Stimulated activated CD4-positive, alpha-beta T cell treated with anti-CD3 and anti-CD28 coated beads, TNF-alpha, amount 100 ng/mL, for 48 hours (primary cell): ENCODE measurements at places on chromosomes 7 and 10.

DNA sequence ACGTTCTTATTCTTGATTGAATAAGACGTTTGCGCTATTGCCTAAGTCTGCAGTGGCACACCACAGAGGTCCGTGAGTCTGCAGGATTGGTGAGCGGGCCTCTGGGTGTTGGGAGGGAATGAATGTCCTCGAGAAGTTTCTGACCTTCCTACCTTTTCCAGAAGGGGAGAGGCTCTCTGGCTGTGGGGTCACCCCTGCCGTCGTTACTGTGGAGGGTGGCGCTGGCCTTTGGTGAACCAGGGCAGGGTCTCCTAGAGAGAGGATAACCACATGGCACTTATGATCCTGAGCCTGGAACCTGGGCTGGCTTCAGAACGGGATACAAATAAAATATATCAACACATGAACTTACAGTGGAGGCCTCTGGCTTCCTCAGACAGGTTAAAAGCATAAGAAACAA, 13.8 kb downstream of the IL15RA start:
- DNase-seq: no peak

DNA sequence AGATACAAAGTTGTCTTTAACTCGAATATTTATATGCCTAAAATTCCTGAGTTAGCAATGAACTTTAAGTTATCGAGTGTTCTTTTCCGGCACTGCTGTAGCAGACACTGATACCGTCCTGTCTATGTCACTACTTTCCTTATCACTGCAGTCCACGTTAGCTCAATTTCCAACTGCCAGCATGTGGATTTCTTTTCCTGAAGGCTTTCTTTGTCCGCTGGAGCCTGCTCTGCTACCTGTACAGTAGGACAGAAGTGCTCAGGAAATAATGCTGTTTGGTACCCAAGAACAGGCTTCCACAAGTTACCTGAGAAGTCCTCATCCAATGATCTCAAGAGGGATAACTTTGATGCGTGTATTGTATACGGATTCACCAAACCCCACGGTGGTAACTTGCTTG, 329.4 kb downstream of the NXPH1 start:
- DNase-seq: no peak

GRCh38 chr10:68155615-68156210, 46.4 kb downstream of the MYPN start:
- DNase-seq: no peak

GRCh38 chr10:76305930-76306615, 874.6 kb downstream of the LRMDA start:
- DNase-seq: no peak

DNA sequence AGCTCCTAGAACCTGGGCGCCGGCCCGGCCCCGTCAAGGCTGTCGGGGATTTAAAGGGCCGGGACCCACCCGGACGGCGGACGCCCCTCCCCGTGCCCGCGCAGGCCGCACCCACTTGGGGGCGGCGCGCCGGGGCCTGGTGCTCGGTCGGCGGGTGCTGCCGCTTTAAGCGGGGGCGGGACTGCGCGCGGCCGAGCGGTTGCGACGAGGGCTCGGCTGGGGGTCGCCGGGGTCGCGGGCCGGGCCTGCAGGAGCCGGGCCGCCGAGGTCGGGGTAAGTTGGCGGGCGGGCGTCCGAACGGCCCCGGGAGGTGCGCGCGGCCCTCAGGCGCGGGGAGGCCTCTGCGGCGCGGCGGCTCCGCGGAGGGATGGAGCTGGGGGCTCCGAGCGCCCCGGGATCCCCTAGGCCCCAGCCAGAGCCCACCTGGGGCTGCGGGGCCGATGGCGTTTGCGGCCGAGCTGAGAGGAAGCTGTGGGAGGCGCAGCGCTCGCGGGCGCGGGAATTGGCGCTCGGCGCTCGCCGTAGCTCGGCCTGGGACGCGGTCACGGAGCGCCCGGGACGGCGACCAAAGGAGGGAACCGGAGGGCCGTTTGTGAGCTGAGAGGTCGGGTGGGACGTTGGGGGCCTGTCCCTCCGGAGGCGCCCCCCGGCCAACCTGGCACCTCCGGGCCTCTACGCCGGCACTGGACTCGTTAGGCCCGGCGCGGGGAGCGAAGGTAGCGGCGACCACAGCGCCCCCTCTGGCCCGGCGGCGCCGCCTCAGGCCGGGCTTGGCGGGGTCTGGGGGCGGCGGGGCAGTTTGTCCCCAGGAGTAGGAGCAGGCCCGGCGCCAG, at the start of gene TRRAP:
Gene TRRAP, plus strand, starts transcription at position 168 of the 833 bp plus-strand sequence. CDS start 2,619 bp downstream, outside the sequence.
- peak; percentile 73 for DNase-seq

DNA sequence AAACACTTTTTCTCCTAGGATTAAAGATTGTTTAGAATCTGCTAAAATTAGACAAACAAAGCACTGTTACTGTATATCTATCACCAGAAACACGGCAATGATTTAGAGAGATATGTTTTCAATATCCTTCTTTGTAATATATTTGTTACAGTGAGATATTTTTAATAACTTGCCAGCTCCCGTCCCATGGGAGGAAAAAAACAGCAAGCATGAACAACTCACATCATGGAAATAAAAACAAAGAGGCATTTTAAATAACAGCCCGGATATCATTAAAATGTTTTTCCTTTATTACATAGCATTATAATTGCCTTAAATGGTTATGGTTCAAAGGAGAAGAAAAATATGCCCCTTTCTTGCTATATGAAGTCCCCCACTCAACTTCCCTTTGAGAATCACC, 272.1 kb downstream of the BMPER start:
- no peak for DNase-seq

- DNase-seq: no peak
Measured at GRCh38 chr10:58833771-58834561, 321.3 kb downstream of the BICC1 start.

DNA sequence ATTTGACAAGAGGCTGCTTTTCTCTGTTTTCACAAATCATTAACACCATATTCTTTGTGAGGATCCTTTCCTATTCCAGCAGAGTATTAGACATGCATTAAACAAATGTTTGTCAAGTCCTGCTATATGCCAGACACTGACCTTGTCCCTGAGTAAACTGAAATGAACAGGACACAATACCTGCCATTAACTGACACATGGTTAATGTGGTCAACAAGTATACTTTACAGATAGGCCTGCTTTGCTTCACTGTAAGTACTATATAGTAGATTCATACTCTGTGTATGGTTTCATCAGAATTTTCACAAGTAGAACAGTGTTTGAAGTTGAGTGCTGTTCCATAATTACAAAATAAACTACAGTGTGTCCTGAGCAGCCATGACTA, 5.9 kb downstream of the TNKS2 start:
- no peak for DNase-seq

DNA sequence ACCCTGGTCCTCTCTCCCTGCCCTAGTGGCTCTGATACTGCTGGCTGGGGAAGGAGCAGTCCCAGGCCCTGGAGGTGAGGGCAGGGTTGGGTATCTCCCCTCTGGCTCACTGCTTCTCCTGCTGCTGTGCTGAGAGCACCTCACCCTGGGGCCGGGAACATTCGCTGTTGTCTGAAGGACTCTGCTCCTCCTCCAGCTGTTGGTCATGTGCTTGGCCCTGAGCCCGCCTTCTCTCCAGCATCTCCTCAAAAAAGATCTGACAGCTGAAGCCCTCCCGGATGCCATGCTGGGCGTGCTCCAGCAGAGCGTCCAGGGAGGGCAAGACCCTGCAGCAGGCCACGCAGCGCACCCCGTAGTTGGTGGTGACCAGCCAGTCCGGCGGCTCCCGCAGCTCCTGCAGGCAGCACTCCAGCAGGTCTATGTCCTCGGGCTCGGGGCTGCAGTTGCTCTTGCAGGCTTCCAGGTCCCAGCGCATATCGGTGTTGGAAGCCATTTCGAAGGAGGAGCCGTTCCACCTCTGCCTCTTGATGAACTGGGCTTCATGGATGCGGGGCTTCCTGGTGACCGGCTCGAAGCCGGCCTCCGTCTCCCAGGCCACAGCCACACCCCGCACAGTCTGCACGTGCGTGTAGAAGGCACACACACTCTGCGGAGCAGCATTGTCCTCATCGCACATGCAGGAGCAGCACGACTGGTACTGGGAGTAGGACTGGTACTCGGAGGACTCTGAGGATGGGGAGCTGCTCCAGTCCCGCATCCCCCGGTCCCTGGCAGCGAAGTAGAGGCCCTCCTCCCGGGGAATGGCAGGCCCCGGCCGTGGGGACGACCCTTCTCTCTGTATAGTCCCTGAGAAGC, 2.1 kb downstream of the FAM170B start:
- DNase-seq: no peak

DNA sequence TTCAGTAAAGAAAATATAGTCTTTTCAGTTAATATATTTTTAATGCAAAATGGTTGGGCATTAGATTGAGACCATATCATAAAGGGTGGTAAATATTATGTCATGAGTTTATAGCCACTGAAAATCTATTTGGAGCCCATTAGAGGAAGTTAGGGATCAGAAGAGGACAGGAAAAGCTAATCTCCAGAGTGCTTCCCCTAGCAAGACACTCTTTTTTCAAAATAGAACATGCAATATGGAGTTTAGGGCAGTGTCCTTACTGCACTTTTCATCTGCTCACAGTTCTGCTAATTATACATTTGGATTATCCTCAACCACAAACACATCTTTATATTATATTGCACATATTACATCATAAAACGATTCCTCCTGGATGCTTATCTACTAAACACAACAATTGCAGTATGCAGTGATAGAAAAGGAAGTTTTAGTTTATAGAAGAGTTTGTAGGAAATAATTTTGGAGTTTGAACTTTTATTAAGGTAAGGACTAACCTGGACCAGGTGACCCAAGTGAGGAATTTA, 159.8 kb downstream of the PHF14 start:
- no peak for DNase-seq

GRCh38 chr10:77245953-77246352, 391.7 kb downstream of the KCNMA1 start:
- no peak for DNase-seq

- no peak for DNase-seq
Measured at GRCh38 chr7:139360948-139361307, 1.2 kb downstream of the LUC7L2 start.

- no peak for DNase-seq
Measured at GRCh38 chr7:139582130-139582650, 58.7 kb downstream of the CLEC2L start.

DNA sequence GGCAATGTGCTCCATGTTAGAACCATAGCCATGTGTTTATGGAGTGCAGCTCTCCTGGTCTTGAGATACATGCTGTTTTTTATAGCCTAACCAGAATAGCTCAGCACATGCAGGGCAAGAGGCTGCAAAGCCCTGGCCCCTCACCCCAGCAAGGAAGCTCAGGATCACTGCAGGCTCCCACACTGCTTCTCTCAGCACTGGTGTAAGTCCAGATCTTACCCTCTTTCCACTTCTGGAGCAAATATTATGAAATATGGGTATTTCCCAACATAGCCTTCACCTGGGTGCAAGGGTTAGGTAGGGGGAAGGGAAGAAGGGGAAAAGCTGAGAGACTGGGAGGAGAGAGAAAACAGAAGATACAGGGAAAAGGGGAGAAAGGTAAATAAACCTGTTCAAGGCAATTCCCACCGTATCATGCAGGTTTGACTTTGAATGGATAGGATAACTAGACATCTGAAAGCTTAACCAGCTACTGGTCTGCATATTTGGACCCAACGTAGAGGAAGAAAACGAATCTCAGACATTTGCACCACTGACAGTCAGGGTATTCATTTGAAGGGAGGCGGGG, 19.7 kb downstream of the SKIDA1 start:
- no peak for DNase-seq

DNA sequence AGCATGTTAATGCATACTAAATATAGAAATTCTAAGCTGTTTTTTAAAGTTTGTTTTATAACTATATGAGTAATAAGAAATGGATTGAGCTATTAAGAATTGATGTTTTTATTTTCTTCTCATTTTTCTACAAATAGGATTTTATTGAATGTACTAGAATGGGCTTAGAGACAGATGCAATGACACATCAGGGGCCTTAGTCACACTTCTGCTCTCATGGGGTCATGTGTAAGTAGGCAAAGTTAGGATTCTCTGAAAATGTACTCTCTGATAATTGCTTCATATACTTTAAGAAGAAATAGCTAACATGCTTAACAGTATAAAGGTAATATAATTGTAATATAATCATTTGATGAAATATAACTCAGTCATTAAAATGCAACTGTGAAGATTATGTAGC, 154.6 kb downstream of the ZNF438 start:
- DNase-seq: no peak

DNA sequence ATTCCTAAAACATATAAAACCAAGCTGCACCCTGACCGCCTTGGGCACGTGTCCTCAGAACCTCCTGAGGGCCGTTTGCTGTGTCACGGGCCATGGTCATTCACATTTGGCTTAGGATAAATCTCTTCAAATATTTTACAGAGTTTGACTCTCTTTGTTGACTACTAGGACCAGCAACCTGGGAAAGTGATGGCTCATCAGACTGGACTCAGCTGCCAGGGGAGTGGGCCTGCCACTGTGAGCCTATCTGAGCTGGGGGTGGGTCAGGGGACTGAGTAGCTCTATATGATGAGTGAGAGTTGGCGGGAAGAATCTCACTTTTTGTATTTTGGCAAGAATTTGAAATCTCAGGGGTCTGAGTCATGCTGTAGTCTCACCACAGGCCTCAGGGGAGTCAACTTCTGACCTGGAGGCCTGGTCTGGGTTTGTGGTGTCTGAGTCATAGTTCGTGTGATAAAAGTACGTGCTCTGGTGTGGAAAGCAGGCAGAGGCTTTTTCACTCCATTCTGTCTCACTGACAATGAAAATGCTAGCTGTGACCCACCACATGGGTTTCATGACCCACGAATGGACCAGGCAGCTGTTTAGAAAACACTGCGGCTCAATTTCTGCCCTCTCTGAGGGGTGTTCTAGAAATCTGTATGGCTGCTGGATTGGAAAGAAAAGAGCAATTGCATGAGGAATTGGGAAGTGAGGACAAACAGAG, 4.2 kb upstream of the UPP1 start:
- DNase-seq: peak; percentile 77

- no peak for DNase-seq
Measured at GRCh38 chr10:122646511-122647382, 52.9 kb downstream of the C10orf120 start.

DNA sequence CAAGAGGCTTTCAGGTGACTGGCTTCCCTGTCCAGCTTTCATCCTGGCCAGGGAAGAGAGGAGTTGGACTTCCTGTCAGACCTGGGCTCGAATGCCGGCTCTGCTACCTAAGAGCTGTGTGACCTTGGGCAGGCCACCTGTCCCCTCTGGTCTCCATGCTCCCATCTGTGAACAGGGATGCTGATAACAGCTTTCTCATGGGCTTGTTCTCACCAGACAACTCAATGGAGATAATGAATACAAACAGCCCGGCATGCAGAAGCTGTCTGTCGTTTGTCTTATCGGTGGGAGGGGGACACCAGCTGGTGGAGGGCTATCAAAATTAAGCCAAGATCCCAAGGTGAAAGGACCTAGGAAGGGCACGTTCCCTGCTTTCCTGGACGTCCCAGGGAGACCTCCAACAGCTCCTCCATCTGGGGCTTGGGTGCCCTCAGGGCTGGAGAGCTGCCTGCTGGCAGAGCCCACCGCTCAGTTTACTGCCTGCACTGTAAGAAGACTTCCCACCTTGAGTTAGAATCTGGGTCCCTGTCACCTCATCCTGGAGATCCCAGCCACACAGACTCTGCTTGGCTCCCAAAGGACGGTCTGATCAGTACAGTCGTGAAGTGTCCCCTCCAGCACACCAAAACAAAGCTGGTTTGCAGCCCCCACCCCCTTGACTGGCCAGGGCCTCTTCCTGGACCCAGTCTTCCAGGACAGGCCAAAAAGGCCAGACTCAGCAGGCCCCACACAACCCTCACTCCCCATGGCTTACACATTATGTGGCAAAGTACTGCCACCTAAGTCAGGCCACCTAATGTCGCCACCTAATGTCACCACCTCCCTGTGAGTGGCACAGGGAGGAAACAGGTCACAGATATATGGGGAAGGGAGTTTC, 40.9 kb downstream of the PPIF start:
- DNase-seq: no peak

- DNase-seq: no peak
Measured at GRCh38 chr7:65746398-65746669, 126.5 kb upstream of the VKORC1L1 start.
